Heart right ventricle (tissue), 16 donors: ENCODE measurements at places on chromosomes 1 and 21.

GRCh38 chr1:227391211-227391610, 72.9 kb upstream of the CDC42BPA start:
- no peak for DNase-seq

GRCh38 chr1:208149776-208150514, 94.2 kb downstream of the PLXNA2 start:
- DNase-seq: peak; percentile 49

- DNase-seq: no peak
These were observed 91.7 kb downstream of the LIPI start for GRCh38 chr21:14119038-14119437.

GRCh38 chr1:180923887-180924286, 11.2 kb downstream of the KIAA1614 start:
- DNase-seq: no peak

GRCh38 chr1:47725511-47725991, 271.6 kb downstream of the TRABD2B start:
- DNase-seq: no peak

- no peak for DNase-seq
These were observed 143.8 kb downstream of the TNFSF18 start for GRCh38 chr1:172906778-172907592.

- no peak for DNase-seq
These were observed 10.9 kb upstream of the BATF3 start for GRCh38 chr1:212710566-212710965.

DNA sequence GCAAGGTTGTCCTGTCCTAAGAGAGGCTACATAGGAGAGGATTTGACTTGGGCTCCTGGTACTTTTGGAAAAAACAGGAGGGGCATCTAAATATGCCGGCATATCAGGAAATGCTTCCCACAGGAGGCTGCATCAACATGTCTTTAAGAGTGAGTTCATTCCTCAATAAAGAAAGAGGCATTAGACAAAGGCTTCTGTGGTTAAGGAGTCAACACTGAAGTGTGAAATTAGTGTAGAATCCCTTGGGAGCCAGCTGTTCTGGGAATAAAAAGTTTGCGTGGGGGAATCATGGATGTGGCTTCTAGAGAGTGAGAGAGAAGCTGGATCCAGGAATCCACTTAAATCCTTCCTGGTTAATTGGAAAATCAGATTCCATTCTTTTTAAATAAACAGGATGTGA, 69.5 kb downstream of the DNM3 start:
- no peak for DNase-seq

DNA sequence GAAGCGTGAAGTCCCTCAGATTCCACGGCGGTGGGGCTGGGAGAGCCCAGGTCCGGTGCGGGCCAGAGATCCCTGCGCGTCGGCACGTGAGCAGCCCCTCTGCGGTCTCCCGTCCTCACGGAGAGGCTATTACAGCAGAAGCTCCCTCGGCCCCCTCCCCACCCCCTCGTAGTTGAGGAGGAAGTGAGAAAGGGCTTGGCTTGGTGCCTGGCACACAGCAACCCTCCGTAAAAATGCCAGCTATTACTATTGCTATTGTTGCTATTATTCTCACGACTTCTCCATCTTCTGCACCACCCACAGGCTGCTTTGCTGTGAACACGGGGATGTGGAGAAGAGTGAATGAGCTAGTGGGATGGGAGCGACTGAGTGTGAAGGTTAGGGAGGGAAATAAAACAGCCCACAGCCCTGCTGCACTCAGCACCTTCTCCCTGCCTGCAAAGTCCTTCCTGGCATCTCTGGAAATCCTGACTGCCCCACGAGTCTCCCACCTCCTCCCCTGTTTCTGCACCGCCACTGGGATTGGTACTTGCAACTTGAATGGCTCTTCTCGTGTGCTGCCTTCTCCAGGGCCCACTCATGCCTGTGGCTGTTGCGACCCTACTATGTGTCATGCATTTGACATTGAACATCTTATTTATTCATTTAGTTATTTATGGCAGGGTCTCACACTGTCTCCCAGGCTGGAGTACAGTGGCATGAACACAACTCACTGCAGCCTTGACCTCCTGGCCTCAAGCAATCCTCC, 26.6 kb downstream of the ZBTB18 start:
- no peak for DNase-seq

- DNase-seq: no peak
These were observed 215.0 kb upstream of the POU3F1 start for GRCh38 chr1:38261574-38261973.

GRCh38 chr1:18569251-18569650, 61.4 kb upstream of the PAX7 start:
- peak; percentile 29 for DNase-seq

DNA sequence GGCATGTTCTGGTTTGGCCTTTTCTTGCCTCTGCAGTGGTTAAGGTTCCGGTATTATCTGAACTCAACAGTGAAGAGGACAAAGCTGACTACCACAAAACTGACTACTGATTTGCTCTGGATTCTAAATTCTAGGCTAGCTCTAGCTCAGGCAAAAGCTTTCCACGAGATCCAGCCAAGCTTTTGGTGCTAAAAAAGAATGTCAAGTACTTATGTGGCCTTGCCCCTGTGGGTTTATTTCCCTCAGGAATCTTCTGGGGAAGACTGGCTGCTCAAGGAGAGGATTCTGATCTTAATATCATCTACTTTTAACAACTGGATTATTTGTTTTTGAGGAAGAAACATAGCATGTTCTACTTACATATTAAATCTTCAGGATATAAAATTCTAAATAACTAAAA, 26.1 kb upstream of the MTMR11 start:
- DNase-seq: no peak

GRCh38 chr1:67489643-67490042, 59.4 kb upstream of the SERBP1 start:
- DNase-seq: peak; percentile 11

DNA sequence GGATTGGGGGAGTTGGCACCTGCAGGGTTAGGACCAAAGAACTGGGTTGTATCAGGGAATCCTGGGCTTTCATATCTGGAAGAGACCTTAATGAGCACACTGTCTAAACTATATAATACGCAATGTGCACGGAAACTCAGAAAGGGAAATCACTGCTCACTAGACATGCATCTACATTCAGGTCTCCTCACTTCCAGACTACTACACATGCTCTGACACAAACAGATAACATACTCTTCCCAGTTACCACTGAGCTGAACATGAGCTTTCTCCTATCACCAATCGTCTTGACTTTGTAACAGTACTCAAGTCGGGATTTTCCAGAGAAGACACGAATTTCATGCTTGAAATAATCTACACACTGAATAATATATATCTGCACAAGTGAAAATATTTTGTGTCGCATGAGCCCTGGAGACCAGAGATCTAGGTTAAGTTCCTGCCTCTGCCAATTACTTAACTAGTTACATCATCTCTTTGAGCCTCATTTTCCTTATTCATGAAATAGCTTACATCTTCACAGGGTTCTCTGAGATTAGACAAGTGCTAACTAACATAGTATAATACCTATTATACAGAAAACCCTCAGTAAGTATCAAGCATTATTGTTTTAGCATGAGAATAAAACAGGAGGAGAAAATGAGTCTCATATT, 101.1 kb downstream of the JAK1 start:
- no peak for DNase-seq

DNA sequence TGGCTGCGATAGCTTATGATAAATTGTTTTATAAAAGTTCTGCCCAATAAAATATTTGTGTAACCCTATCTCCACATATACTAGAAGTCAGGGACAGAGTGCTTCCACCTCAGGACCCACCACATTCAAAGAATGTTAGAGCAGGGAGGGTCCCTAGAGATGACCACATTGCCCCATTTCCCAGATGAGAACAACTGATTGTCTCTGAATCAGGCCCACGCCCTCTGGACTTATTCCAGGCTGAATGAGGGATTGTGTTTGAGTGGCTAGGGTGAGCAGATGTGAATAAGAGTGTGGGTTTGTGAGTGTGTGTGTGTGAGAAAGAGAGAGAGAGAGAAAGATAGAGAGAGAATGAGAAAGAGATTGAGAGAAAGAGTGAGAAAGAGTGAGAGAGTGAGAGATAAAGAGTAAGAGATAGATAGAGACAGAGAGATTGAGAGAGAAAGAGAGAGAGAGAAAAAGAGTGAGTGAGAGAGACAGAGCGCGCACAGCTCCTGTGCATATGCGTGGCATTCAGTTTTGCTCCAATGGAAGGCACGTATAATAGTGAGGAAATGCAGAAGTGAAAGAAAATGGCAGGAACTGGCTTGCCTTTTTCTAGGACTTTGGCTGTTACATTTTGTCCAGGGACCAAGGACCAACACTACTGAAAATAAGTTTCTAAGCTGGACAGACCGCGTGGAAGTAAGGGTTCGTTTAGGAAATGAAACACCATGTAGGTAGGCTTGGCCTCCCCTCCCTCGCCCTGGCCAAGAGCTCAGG, 94.1 kb downstream of the ABCA4 start:
- DNase-seq: no peak

GRCh38 chr1:94792473-94793295, 27.5 kb upstream of the SLC44A3 start:
- no peak for DNase-seq

DNA sequence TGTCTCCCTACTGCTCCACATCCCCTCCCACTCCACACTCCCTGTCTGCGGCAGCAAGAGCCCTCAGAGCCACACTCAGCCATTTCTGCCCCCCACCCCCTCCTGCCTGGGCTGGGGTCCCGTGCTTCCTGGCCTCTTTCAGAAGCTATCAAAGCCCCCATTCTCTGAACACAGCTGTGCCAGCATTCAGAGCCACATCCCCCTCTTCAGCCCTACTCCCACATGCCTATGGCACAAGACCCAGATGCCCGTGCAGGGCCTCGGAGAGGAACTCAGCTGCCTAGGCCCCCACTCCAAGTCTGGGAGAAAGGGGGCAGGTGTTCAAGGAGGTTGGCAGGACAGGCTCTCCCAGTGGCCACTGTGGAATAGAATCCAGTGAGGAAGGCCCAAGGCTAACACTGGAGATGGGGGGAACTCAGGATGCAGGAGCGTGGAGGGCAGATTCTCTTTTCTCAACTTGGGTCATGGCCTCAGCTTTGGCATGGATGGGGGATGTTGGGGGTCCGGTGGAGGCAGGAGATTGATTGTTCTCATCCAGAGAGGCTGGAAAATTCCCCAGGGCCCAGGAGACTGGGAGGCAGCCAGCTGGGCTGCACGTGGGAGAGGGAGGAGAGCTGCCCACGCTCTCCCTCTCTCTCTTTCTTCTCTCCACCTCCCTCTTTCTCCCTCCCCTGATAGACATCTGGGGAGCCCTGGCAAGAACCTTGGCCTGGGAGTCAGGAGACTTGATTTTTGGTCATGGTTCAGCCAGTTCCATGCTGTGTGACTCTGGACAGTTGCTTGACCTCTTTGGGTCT, 3.5 kb upstream of the BCAN start:
- no peak for DNase-seq

GRCh38 chr1:5478961-5479360, 513.3 kb downstream of the NPHP4 start:
- DNase-seq: no peak

GRCh38 chr1:92488416-92488815, 1.7 kb upstream of the GFI1 start:
- no peak for DNase-seq

DNA sequence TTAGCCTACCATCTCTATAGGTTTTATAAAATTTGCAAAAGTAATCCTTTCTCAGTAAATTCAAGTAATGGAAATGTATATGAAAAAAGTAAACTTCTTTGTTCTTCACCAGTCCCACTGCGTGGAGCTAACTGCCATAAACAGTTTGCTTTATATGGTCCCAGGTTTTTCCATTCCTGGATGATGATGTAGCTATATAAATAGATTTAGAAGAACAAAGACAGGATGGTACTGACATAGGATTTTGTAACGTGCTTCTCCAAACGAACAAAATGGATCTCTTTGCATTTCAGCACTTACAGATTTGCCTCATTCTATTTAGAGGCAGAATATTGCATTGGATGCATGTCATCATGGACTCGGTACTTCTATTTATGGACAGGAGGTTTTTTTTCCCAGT, 57.3 kb downstream of the SMYD2 start:
- no peak for DNase-seq

DNA sequence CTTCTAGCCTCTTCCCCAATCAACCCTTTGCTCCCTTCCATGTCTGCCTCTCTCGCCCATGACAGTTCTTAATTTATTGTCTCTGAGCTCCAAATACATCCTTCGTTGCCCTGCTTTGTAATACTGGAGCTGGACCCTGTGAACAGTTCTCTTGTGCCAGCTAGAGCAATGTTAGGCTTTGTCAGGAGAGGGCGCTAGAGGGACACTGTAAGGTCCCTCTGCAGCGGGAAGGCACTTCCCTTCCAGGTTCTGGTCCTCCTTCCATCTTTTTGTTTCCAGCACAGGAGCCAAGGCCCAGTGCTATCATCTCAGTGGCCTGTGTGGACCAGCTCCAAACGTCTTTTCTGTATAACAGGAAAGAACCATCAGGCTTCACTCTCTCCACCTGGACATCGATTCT, 95.9 kb downstream of the PTPRU start:
- no peak for DNase-seq

GRCh38 chr1:150799089-150799488, 9.0 kb downstream of the CTSK start:
- DNase-seq: no peak

DNA sequence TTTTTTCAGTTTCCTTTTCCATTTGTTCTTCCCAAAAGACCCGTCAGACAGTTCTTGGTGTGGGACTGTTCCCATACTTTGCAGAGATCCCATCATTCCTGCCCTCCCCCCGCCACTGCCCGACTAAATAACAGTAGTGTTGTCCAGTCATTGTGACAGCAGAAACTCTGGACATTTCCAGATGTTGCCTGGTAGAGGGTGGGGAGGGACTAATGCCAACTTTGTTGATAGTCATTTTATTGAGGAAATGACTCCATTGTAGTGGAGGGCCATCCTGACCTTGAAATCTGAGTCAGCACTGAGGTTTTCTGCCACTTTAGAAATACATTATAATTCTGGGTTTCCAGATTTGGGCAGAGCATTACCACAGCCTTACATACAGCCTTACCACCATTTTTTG, 85.4 kb downstream of the CEP350 start:
- DNase-seq: no peak
